Stimulated activated CD8-positive, alpha-beta memory T cell treated with anti-CD3 and anti-CD28 coated beads, Interleukin-12 subunit alpha, Interleukin-12 subunit beta, amount 100 ng/mL, for 4 hours (primary cell): ENCODE measurements at places on chromosomes 1 and 21.
A peak's percentile ranks its signal among the peaks of the same experiment; 100 is the strongest.

- DNase-seq, result no peak
Observed at GRCh38 chr1:39680751-39681150, 8.8 kb upstream of the NT5C1A start.

GRCh38 chr21:35942211-35943144 is 117.8 kb downstream of the SETD4 start:
- no peak for DNase-seq

GRCh38 chr1:44848456-44849181 is 5.6 kb upstream of the PTCH2 start:
- no peak for DNase-seq

DNA sequence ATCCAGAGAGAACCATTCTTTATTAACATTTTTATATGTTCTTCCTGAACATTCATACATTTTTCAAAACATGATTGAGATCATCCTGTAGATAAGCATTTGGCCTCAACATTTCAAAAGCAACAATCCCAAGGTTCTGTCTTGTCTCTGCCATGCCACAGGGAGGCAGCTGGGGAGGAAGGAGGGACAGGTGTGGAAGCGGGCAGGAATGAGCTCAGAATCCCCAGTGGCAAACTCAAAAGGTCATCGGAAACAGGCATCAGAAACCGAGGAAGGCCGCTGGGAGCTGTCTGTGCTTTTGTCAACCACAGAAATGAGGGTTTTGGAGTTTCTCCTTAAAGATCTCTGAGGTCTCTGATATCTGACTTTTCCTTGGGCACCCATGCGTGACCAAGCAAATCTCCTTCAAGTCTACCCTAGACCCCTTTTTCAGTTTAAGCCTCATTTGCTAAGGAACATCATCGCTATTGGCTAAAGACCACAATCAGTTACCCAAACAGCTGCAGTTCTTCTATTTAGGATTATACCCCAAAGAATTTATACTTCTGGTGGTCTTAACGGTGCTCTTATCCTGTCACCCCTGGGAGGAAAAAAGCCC is 34.0 kb downstream of the RASSF5 start:
- no peak for DNase-seq

GRCh38 chr1:61753998-61754508 is 11.8 kb downstream of the PATJ start:
- no peak for DNase-seq

DNA sequence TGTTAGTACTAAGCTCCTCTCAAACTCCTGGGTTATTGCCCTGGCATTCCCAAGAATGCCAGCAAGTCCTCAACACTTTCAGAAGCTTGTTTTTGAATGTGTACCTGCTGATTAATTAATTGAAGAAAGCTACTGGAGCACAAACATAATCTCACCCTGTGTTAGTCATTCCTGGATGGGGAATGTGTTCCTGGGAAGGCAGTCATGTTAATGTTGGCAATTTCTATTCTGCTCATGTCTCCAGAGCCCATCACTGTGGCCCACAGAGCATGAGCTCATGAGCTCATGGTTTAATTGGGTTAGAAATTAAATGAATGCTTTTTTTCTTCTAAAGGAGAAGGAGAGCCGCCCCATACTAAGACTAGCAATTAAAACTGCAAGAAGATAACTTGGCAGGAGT is 31.9 kb upstream of the KCNA3 start:
- no peak for DNase-seq

DNA sequence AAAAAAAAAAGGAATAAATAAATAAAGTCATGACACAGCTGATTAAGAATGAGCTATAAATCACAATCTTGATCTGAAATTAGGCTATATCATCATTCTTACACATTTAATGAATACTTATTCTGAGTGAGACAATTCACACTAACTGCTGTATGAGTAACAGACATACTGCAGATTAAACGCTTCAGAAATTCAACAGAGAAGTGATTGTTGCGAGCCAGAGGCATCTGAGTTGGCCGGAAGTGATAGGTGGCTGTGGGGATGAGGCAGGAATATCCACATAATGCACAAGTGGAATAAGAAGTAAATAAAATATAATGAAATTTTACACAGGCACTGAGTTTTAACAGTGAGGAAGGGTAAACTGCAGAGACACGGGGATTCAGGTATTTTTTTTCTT is 142.4 kb downstream of the APP start:
- no peak for DNase-seq

DNA sequence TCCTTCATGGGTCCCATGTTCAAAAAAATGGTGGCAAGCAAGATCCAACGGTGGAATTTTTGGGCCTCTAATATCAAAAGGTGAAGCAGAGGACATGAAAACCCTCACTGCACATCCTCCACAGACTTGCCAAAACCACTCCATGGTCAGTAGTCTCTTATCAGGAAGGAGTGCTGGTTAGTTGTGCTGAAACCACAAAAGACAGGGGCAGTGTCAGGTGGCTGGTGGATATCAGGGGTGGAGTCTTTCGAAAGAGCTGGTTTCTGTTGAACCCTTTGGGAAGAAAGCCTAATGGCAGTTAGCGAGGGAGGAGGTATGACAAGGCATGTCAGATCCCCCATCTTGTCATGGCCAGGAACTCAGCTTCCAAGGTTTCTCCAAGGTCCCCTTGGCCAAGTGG is 395.9 kb upstream of the CAMK1G start:
- DNase-seq, result no peak

- DNase-seq, result no peak
Observed at GRCh38 chr1:31376375-31377134, 3.7 kb upstream of the FABP3 start.

- DNase-seq, result no peak
Observed at GRCh38 chr1:35350872-35351271, 82.4 kb downstream of the ZMYM4 start.

GRCh38 chr1:12048372-12048771 is 14.7 kb upstream of the TNFRSF8 start:
- DNase-seq, result no peak

- DNase-seq, result no peak
Observed at GRCh38 chr21:45991606-45992300, 10.2 kb downstream of the COL6A1 start.

- DNase-seq, result no peak
Observed at GRCh38 chr1:212819726-212820125, 27.7 kb downstream of the SPATA45 start.

- DNase-seq, result no peak
Observed at GRCh38 chr1:110606657-110607535, 738 bp upstream of the KCNA2 start.

- no peak for DNase-seq
Observed at GRCh38 chr1:237050185-237050584, 8.2 kb downstream of the RYR2 start.

DNA sequence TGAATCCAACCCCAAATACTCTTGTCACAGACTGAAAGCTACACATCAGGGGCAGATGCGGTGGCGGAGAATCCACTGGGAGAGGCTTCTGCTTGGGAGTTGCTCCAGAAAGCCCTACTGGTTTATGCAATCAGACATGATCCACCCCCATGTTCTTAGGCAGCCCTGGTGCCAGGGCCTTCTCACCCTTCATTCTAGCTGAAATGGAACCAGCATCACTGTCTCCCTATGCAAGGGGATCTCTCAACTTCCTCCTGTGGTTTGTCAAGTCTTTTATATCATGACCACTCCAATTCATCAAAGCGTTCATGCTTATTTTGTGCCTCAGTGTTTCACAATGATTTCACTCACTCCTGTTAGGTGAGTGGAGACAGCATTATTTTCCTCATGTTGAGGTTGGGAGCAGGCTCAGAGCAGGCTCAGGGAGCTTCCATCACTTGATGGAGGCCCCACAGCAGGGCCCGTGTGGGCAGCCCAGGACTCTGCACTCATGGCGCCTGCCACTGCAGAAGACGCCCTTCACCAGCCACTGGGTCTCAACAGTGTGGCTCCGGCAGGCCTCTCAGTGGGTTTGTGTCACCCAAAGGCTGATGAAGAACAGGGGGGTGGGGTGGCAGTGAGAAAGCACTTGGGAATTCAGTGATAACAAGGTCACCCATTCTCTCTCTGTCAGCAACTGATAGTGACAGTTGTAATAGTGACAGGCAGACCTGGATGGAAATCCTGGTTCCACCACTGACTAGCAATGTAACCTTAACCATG is 67.1 kb downstream of the CD58 start:
- DNase-seq, result no peak

DNA sequence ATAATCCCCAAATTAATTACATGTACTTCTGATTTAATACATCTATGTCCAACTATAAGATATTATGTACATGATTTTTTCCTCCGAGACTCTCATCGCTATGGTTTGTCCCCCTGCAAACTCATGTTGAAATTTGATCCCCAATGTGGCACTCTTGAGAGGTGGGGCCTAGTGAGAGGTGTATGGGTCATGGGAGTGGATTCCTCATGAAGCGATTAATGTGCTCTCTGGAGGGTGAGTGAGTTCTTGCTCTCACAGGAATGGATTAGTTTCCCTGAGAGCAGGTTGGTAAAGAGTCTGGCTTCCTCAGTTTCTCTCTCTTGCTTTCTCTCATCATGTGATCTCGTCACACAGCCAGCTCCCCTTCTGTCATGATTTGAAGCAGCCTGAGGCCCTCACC is 16.1 kb downstream of the HSF2BP start:
- DNase-seq, result no peak

GRCh38 chr1:2956576-2956975 is 64.7 kb upstream of the ACTRT2 start:
- DNase-seq, result no peak

- no peak for DNase-seq
Observed at GRCh38 chr1:23524716-23525401, 6.2 kb downstream of the E2F2 start.

DNA sequence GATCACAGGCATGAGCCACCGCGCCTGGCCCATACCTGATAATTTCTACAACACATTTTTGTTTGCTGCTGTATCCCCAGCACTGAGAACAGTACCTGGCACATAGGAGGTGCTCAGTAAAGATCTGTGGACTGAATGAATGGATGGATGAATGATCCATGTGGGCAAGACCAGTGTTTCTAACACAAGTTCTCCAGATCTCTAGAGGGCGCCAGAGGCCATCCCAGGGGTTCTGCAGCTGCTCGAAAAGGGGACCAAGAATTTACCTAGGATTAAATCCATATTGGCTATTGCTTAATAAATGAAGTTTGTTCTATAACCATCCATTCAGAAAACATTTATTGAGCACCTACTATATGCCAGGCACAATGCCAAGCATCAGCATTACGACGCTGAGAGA is 167.7 kb downstream of the ACTL8 start:
- DNase-seq, result no peak

DNA sequence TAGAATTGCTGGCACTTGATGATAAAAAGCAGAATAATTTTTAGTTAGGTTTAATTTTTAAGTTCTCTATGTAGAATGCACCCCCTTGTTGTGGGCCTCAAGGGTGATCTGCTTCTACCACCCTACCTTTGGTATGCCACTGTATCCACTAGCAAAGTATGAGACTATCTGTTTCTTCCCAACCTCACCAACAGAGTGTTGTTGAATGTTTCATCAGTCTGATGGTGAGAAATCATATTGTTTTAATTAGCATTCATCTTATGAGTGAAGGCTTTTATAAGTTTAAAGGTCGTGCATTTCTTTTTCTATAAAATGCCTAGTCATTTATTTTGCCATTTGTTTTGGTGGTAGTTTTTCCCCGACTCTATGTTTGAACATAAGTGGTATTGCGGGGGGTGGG is 141.0 kb downstream of the MAGI3 start:
- DNase-seq, result no peak

GRCh38 chr1:84298328-84298683 is 3.2 kb upstream of the SAMD13 start:
- DNase-seq, result peak; percentile 37

GRCh38 chr1:96374076-96374762 is 347.4 kb upstream of the PTBP2 start:
- DNase-seq, result no peak

GRCh38 chr1:197595304-197595904 is 179.9 kb downstream of the DENND1B start:
- DNase-seq, result no peak

DNA sequence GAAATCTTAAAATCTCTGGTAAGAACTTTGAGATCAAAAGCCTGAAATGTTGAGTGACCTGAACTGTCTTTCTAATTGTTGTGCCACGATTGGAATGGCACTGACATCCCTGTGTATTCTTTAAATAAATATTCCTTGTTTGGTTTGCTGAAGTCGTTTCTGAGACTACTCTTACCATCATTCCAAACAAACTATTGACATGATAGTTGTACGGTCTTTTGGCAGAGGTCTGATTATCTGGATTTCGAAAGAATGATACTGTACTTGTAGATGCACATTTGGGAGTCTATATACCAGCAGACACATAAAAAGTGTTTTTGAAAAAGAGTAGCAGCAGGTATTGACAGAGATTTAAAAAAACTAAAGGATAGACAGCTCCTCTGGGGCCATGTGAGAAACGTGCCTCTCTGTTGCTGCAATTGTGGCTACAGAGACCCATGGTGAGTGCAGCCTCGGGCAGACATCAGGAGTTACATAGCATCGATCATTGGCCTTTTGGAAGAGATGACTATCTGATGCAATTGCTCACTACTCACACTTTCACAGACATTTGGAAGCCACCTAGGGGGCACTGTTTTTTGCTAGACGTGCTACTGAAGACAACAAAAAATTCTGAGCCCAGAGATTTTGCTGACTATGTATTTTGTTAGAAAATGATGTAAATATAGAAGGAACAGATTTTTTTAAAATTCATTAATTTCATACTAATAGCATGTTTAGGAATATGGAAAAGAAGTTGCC is 464.5 kb downstream of the KCNT2 start:
- no peak for DNase-seq

- DNase-seq, result no peak
Observed at GRCh38 chr1:237390823-237391222, 348.8 kb downstream of the RYR2 start.

DNA sequence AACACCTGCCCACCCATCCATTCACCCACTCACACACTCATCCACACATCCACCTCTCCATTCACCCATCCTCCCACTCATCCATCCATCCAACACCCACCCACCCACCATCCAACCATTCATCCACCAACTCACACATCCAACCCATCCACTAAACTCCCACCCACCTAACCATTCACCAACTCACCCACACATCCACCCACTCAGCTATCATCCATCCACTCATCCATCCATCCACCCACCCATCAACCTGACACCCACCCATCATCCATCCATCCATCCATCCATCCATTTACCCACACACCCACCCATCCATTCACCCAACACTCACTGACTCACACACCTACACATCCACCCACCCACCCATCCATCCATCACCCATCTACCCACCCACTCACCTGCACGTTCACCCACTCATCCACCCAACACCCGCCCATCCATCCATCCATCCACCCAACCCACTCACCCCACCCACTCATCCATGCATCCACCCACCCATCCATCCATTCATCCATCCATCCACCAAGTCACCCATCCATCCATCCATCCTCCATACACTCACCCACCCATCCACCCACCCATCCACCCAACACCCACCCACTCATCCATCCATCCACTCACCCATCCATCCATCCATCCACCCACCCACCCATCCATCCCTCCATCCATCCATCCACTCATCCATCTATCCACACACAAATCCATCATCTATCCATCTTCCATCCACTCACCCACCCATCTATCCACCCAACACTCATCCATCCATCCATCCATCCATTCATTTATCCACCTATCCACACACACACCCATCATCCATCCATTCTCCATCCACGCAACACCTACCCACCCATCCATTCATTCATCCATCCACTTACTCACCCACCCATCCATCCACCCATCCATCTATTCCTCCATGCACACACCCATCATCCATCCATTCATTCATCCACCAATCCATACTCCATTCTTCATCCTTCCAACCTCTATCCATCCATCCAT is 17.4 kb upstream of the PRDM16 start:
- DNase-seq, result no peak

GRCh38 chr1:192311281-192311680 is 5.5 kb upstream of the RGS21 start:
- no peak for DNase-seq
